Panc1 (cell line): ENCODE measurements at places on chromosomes 7 and 10. TPM values are rescaled to one million over a fixed set of nuclear protein-coding genes. Genes with fewer than 3 reads are reported as not detected.

The TM9SF3 gene
- 179 TPM for total RNA-seq

The TRIM50 gene
- not detected for total RNA-seq

The NEBL gene
- 32.3 TPM for total RNA-seq

DNA sequence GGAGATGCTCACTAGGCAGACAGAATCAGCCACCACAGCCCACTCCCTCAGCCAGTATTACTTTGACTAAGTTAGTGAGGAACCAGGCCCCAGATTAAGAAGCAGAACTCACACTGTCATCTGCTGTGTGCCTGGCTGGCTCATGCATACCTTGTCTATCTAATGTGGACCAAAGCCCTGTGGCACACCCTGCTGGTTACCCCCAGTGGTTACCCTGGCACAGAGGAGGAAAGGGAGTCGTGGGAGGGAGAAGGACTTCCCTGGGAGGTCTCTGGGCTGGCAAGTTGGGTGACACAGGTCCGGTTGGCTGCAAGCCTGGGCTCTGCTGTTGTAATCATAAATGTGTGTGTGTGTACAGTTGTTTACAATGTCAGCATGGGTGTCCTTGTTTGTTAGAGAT, 7.5 kb upstream of the SH2D4B start:
- no peak for DNase-seq

DNA sequence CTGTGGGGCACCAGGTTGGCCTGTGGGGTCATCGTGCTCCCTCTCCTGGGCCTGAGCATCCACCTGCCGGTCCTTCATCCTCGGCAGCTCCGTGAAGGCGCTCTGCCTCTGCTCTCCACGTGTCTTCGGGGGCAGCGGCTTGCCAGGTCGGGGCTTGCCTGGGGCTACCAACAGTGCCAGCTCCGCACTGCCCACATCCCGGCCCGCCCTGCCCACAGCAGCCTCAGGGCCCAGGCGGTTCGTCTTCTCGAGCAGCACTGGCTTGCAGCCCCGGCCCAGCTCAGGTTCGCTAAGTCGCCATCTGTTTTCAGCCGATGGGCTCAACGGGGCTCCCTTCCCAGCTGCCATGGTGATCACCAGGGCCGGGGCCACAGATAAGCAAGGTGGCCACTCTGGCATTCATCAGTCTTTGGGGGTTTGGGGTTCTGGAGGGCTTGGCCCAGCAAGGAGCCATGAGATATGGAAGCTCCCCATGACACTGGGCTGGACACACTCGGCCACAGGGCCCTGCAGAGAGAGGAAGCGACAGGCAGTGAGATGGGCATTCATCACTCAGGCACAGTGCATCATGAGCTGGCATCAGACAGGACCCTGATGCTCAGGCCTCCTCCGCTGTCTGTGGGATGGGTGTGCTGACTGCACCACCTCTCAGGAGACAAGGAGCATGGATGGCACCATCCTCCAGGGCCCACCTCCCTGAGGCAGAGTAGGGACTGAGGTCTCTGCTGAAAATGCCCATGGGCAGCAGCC, 15.5 kb downstream of the ZNF488 start:
- DNase-seq, result no peak

DNA sequence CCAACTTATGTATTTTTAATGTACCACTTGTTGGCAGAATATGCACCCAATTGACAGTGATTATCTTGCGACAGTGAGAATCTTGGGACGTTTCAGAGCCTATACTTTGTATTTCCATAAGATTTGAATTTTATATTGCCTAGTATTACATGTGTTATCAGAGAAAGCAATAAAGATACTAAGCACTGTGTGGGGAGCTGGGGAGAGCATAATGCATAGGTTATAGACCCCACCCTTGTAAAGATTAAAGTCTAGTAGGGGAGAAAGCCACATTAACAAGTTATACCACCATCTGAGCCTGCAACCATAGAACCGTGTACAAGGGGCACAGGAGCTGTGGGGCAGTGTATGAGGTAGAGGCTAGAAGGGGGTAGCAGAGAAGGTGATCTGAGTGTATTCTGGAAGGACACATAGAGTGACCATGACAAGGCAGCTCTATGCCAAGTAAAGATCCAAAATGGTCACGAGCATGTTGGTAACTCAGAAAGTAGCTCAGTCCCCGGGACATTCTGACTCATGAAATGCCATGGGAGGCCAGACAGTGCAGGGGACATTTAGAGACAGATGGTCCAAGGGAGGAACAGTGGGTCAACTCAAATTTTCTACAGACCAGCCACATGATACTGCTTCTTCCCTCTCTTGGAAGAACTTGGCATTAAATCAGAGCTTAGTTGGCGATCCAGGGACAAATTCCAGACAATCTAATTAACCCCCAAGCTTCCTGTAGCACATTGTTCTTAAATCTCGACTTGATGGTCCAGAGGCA, 84.5 kb downstream of the ADRA2A start:
- DNase-seq, result no peak
